ENCODE measurements at places on chromosomes 4 and X. TPM values are rescaled to one million over a fixed set of nuclear protein-coding genes. Genes with fewer than 3 reads are reported as not detected.

Gene SRPX2
- polyA plus RNA-seq: not detected

DNA sequence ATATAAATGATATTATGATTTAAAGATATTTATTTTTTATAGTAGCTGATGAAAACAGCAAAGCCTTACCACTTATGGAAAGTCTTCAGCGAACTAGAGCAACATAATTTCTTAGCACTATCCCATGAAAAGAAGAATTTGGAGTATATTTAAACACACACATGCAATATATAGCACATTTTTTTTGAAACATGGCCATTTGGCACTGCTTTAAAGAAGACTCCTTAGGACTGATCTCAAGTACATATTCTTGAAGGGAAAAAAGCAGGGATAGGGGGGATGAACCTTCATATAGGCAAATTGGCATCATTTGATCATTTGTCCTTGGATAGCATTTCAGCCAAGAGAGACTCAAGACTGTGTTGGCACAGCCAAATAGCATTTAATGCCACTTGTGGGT lies 193.3 kb downstream of the ANKRD50 start:
- H3K27me3 ChIP-seq: no peaks in the 10 kb centered on the region
- H3K4me1 ChIP-seq: no peaks in the 10 kb centered on the region
- no peak overlapping the region for H3K4me3 ChIP-seq
- no peaks in the 10 kb centered on the region for H3K36me3 ChIP-seq

DNA sequence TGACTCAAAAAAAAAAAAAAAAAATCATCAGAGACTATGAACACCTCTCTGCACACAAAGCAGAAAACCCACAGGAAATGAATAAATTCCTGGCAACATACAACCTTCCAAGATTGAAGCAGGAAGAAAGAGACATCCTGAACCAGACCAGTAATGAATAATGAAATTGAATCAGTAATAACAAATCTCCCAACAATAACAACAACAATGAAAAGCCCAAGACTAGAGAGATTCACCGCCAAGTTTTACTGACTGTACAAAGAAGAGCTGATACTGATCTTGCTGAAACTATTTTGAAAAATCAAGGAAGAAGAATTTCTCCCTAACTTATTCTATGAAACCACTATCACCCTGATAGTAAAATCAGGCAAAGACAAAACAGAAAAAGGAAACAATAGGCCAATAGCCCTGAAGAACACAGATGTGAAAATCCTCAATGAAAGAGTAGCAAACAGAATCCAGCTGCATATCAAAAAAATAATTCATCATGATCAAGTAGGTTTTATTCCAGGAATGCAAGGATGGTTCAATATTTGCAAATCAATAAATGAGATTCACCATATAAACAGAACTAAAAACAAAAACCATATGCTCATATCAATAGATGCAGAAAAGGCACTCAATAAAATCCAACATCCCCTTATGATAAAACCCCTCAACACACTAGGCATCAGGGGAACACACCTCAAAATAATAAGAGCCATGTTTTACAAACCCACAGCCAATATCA lies 31.0 kb upstream of the PLK4 start:
- no peak overlapping the region for H3K4me3 ChIP-seq
- no peak for DNase-seq
- no peaks in the 10 kb centered on the region for H3K36me3 ChIP-seq

DNA sequence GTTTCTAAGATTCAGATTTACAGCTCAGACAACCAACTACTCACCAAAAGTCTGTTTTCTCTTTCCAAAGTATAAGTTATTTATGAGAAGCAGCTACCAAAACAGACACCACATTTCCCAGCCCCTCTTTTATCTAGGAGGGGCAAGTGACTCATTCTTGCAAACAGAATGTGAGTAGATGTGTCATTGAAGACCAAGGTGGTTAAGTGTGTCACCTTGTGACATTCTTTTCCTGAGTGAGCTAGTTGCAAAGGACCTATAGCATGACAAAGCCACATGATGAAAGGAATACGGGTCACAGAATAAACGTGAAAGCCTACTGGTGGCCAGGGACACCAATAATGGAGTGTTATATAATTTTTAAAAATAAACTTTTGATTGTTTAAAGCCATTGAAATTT lies 50.0 kb downstream of the SLC7A11 start:
- peak; percentile 9 for DNase-seq
- no peak overlapping the region for H3K27ac ChIP-seq
- no peaks in the 10 kb centered on the region for H3K27me3 ChIP-seq
- no peaks in the 10 kb centered on the region for H3K36me3 ChIP-seq
- H3K4me1 ChIP-seq: peaks cover 27% of the 10 kb centered on the region

Gene HSFX4
- polyA plus RNA-seq: not detected

Data from CD14-positive monocyte (primary cell).